ENCODE measurements at places on chromosomes 5 and 9.

DNA sequence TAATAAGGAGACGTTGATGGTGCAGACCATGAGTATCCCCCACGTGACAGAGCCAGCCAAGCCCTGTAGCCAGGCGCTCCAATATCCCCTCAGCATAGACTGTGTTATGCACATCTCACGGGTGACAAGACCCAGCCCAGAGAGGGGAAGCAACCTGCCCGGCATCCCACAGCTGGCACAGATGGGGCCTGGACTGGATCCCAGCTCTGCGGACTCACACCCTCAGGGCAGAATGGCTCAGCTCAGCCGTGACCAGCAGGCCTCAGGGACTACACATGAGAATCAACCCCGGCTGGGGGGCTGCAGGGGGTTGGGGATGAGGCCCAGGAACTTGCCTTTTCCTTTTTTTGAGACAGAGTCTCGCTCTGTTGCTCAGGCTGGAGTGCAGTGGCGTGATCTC is 11.7 kb downstream of the FIBCD1 start:
- no peak for DNase-seq

GRCh38 chr9:116260531-116260930 is 106.9 kb downstream of the PAPPA start:
- DNase-seq = no peak

DNA sequence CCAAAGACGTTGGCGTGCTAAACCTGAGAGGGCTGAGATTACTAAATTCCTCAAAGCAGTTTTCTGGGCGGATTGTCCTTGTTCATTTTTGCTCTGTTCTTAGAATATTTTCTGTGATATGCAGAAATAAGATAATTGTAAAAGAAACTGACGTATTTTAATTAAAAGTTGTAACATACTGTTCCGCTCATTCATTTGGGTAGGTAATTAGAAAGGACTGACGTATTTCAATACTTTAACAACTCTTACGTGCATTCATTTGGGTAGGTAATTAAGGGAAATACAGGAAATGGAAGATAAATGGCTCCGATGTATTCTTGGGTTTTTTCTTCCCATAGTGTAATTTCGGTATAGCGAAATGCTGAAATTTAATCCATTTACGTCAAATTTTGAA is 1.1 kb downstream of the OSTF1 start:
- no peak for DNase-seq

DNA sequence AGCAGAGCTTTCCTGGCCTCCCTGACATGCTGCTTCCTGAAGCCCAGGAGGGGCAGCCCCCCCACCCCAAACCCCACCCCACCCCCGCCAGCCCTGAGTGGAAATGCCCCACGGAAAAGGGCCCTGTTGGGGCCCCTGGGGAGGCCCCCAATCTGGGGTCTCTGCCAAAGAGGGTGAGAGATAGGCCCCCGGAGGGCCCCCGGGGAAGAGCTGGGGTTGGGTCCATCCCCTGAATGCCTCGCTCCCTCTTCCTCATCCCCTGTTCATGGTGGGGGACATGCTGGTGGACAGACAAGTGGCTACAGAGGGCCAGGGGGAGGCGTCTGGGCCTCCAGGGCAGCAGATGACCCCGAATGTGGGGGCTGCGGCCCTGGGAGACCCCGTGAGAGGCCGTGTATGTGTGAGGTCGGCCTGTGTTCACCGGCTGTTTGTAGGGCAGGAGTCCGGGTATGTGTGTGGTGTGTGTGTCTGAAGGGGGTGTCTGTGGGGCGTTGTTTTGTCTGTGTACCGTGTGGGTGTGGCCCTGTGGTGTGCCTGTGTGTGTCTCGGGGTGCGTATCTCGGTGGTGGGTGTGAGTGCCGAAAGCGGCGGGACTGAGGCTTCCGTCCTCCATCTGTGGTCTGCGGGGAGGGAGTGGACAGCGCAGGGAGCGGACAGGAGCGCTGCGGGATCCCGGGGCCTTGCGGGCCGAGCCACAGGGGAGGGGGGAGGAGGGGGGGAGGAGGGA is 11.3 kb downstream of the C9orf50 start:
- no peak for DNase-seq

GRCh38 chr9:95854386-95855020 is 21.0 kb upstream of the ERCC6L2 start:
- no peak for DNase-seq

- no peak for DNase-seq
These were observed 500 bp upstream of the CREBRF start for GRCh38 chr5:173055722-173055982.

- DNase-seq = no peak
These were observed 1.7 kb downstream of the FBP2 start for GRCh38 chr9:94591876-94592275.
